ENCODE measurements at places on chromosomes 2 and 18.

DNA sequence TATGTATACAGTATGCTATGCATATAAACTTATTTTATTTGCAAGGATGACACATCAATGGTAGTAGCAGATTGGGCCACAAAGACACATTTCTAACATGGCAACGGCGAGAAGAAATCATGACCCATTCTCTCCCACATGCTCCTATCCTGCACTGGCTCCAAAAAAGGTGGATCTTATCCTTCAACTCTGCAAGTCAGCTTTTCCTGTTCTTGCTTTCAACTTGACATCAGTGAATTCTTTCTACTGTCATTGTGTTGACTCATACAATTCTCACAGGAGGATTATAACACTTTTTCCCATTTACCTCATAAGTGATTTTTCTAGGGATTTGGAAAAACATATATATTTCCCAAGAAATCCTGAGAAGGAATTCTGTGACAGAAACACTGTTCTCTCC, 53.1 kb downstream of the ACVR1 start:
- no peak for DNase-seq

GRCh38 chr2:233275223-233275622, 23.8 kb downstream of the ATG16L1 start:
- no peak for DNase-seq

DNA sequence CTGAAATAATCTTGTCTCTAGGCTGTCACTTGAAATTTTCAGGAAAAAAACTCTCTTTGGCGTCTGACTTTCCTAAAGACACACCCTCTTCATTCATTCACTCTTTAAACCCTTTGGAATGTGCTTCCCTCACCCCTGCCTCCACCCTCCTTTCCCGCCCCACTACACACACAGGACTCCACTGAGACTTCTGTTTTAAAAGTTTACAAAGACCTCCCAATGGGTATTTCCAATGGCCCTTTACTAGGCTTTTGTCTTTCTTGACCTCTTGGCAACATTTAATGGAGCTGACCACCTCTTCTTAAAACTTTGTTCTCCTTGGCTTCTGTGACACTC, 96.1 kb downstream of the RBMS1 start:
- DNase-seq = no peak

- no peak for DNase-seq
Measured at GRCh38 chr2:11099122-11100065, 55.9 kb upstream of the SLC66A3 start.

GRCh38 chr18:34647251-34647650, 62.8 kb upstream of the DTNA start:
- no peak for DNase-seq

GRCh38 chr18:75694292-75694691, 266.8 kb upstream of the SMIM21 start:
- no peak for DNase-seq

Measured in NCI-H2081 (cell line).